Activated naive CD4-positive, alpha-beta T cell treated with anti-CD3 and anti-CD28 coated beads, Interleukin-2, amount 50 U/mL, for 72 hours (primary cell): ENCODE measurements at places on chromosomes 3 and 15. TPM values are rescaled to one million over a fixed set of nuclear protein-coding genes. Genes with fewer than 3 reads are reported as not detected.

The ALDH1L1 gene
- total RNA-seq: 0.34 TPM

- no peak for DNase-seq
These were observed 160.5 kb upstream of the CHRNA7 start for GRCh38 chr15:31869686-31870307.

GRCh38 chr3:40680685-40681657 lies 156.2 kb downstream of the ZNF621 start:
- no peak for DNase-seq

GRCh38 chr15:56693761-56694160 lies 39.5 kb downstream of the ZNF280D start:
- no peak for DNase-seq

DNA sequence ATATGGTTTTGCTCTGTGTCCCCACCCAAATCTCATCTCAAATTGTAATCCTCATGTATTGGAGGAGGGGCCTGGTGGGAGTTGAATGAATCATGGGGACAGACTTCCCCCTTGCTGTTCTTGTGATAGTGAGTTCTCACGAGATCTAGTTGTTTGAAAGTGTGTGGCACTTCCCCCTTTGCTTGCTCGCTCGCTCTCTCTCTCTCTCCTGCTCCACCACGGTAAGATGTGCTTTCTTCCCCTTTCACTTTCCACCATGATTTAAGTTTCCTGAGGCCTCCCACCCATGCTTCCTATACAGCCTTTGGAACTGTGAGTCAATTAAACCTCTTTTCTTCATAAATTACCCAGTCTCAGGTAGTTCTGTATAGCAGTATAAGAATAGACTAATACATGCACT lies 60.7 kb downstream of the GSK3B start:
- no peak for DNase-seq

- DNase-seq: no peak
These were observed 12.7 kb upstream of the LXN start for GRCh38 chr3:158685159-158685558.

DNA sequence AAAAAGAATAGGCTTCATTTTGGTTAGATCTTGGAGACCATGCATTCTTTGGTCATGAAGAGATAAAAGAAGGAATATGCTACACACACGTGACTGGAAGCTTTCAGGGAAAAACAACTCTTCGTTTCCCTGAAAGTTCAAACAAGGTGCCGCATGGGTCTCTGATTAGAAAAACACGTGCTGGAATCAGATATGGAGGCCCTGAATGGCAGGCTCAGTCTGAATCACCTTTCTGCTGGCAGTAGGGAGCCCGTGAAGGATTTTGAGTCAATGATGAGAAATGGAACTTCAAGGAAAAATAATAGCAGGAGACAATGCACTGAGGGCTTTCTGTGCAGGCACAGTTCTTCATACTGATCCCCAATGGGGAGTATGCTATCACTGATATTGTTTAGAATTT lies 99.8 kb upstream of the LRRN1 start:
- no peak for DNase-seq

DNA sequence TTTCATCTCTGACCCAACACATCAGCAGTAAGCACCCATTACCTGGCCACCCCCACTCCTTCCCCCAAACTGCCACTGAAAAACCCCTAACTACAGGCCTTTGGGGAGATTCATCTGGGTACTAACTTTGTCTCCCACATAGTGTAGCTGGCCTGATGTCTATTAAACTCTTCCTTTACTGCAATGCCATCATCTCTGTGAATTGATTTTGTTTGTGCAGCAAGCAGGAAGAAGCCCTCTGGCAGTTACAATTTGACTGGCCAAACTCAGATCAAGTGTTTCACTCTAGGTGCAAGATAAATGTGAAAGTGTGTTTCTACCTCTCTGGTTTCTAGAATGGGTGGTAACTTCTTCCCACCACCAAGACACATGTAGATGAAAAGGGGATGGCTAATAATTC lies 26.7 kb upstream of the OR5K4 start:
- no peak for DNase-seq

The OSTN gene
- total RNA-seq: not detected

GRCh38 chr15:64574301-64575017 lies 114.1 kb downstream of the ZNF609 start:
- no peak for DNase-seq

The CLDN18 gene
- total RNA-seq: not detected

DNA sequence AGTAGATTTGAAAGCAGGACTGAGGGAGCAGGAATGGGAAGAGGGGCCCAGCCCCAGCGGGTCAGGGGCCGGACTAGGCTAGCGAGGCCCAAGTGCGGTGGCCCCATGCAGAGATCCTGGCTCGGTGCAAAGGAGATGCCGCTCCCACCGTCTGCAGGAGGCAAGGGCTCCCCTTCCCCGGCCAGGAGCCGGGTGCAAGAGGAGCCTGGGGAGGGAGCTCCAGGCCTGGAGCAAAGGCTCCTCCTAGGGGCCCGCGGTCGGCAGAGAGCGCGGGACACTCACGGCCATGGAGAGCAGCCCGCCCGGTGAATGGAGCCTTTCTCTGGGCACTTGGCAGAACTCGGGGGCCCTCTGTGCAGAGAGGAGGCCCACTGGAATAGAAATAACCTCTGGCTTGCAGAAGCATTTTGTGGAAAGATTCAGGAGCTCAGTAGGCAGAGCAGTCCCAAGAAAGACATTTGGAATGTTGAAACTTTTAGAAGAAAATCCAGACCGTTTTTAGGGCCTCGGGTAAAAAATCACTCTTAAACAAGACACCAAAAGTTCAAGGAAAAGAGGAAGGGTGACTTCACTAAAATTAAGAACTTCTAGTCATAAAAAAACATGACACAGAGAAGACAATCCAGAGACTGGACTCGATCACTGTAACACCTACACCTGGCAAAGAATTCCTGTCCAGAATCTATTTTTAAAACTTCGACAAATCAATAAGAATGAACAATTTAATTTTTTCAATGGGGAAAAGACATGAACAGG lies 43.0 kb upstream of the USP3 start:
- no peak for DNase-seq

The CCDC39 gene
- total RNA-seq: 0.09 TPM

GRCh38 chr3:11850003-11850402 lies 3.3 kb upstream of the TAMM41 start:
- DNase-seq: no peak

The SQOR gene
- 98.6 TPM for total RNA-seq

- no peak for DNase-seq
These were observed 32.7 kb downstream of the IQSEC1 start for GRCh38 chr3:13040361-13041074.

DNA sequence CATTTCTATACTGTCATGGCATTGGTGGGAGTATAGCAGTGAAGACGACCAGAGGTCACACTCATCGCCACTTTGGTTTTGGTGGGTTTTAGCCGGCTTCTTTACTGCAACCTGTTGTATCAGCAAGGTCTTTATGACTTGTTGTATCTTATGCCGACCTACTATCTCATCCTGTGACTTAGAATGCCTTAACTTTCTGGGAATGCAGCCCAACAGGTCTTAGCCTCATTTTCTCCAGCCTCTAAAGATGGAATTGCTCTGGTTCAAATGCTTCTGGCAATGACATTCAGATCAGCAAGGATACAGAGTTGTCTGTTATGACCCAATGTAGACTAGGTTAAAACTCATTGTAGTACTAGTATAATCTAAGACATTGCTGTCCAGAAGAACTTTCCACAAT lies 54.9 kb upstream of the LRTM1 start:
- no peak for DNase-seq

- no peak for DNase-seq
These were observed 5.5 kb downstream of the AP3S2 start for GRCh38 chr15:89888214-89888804.

GRCh38 chr3:132504375-132504933 lies 87.2 kb downstream of the DNAJC13 start:
- DNase-seq: no peak

GRCh38 chr3:78258798-78259197 lies 1218.9 kb downstream of the ROBO2 start:
- no peak for DNase-seq

The SCAANT1 gene
- total RNA-seq: not detected

DNA sequence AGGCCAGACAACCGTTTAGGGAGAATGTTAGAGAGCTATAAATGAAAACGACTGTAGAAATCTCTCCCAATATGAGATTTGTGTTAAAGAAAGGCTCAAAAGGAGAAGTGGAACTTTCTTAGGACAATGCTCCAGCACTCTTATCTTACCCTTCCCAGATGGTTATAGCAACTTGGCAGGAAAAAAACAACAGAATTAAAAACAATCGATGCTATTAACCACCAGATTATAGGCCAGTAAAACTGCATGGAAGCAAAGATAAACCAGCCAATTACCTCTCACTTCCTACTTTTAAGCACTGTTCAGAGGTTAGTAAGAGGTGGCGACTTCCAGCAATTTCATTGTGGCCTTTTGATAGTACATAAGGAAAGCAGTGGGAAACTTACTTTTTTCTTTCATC lies 72.9 kb downstream of the TMCC1 start:
- DNase-seq: no peak

The DZIP1L gene
- not detected for total RNA-seq

The DUOX1 gene
- total RNA-seq: 0.05 TPM

- DNase-seq: no peak
These were observed 86.1 kb downstream of the TJP1 start for GRCh38 chr15:29736012-29736743.

DNA sequence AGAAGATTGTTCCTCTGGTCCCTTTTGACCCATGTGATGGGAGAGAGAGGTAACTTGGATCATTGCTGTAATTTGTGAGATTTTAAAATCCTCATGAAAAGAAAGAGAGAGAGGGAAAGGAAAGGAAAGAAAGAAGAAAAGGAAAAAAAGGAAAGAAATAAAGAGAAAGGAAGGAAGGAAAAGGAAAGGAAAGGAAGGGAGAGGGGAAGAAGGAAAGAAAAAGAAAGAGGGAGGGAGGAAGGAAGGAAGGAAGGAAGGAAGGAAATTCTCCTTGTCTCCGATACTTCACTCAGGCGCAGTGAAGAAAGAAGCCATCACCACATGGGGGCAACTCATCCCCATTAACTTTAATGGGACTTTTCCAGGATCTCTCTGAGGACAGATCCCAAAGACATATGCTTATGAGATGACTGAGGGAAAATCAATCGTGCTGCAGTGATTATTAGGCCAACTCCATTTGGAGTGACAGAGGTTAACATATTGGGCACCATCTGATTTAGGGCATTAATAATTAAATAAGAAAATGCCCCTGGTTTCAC lies 123.0 kb downstream of the MEGF11 start:
- DNase-seq: no peak

The EPHB3 gene
- 0.19 TPM for total RNA-seq

DNA sequence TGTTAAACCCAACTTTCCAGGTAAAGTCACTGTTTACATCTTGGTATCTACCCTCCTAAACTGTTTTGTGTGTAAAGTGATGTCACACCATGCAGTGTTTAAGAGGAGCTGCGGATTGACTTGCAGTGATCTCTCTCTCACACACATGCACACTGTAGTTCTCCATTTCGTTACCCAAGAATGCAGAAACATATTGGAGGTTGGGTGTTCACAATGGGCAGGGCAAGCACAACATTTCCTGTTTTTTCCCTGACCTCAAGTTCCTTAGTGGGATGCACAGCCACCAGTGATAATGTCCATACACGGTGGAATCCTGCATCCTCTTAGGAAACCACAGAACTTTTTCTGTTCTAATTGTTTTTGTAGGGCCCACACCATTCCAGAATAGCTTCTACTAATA lies 85.3 kb upstream of the CFAP20DC start:
- no peak for DNase-seq

The POC1A gene
- 32.2 TPM for total RNA-seq

The TUSC7 gene
- total RNA-seq: not detected

GRCh38 chr3:129530251-129530791 lies 1.9 kb downstream of the RHO start:
- DNase-seq: no peak

GRCh38 chr15:101436526-101436925 lies 53.0 kb downstream of the PCSK6 start:
- no peak for DNase-seq

DNA sequence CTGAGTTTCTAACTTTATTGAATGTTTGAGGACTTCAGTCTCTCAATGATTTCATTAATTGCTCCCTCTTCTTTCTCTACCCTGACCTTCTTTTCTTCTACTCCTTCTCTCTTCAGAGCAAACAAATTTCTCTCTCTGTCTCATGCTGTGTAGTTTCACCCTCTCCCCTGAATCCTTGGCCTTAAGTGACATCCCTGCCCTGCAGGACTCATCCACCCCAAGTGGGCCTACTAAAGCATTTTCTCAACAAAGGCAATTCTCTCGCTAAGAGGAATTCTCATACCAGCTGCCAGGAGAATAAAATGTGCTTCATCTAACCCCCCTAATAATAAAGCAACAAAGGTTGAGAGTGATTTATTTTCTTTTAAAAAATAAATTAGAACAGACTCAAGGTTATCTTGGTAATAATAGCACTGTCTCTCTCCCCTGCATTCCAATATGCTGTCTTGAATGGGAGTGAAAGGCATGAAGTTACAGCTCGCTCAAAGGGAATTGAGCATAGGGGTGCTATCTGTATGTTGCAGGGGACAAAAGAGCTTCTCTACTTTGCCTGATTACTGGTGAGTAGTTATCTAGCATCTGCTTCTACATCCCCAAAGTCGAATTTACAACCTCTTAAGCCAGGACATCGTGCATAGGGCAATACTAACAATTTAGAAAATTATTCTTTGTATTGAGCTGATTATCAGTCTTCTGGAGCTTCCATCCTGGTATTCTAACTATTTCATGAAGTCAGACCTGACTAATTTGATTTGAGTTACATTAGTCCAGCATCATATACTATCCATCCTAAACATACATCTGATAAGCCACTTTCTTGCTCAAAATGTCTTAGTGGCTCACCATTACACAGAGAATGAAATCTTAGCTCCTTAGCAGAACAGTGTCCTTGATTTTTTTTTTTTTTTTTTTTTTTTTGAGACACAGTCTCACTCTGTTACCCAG lies 76.9 kb upstream of the DNAJC19 start:
- no peak for DNase-seq

DNA sequence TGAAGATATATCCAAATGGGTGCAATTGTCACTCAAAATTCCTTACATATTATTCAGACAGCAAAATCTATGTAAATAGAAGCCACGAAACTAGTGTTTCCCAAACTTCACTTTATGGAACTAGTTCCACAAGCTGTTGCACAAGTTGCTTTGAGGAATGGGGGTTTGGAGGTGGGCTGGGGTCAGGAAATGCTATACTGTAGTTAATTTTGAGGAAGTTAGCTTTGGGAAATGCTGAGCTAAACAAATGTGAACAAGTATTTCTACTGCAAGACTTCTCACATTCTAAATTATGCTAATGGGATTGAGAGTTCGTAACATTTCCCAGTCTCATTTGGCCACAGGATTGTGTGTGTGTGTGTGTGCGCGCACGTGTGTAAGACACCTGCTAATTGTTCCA lies 28.7 kb upstream of the SAMMSON start:
- no peak for DNase-seq

The LXN gene
- total RNA-seq: 15.2 TPM

GRCh38 chr3:45988804-45989203 lies 6.8 kb downstream of the FYCO1 start:
- DNase-seq: no peak

GRCh38 chr15:95486224-95486623 lies 844.3 kb upstream of the NR2F2 start:
- DNase-seq: no peak

- DNase-seq: no peak
These were observed 7.9 kb downstream of the GBE1 start for GRCh38 chr3:81753416-81754027.
